ENCODE measurements at places on chromosomes 5 and 9.

DNA sequence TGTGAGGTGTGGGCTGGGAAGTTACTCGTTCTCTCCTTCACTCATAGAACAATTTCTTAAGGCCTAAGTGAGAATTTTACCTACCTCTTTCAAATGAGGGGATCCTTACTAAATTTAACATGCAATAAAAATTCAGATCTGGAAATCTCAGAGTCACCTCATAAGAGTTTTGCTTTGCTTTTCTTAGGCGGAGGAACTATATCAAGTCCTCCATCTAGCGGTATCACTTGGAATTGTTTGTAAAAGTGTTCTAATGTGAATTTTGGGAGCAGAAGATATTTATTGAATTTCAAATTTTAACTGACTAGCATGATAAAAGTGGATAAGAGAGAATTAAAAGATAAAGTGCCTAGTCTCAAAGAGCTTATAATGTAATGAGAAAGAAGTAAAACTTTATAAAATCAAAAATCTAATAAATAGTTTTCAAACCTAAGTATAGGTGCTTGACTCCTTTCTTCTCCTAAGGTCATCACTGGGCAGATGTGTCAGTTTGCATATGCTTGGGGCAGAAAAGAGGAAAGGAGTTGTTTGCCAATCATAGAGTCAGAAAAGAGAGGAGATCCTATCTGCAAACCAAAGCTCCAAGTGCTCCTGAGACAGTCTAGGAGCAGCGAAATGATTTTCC is 145.7 kb upstream of the DAB2 start:
- DNase-seq, result no peak

- no peak for DNase-seq
Measured at GRCh38 chr9:19199012-19199411, 31.5 kb upstream of the DENND4C start.

DNA sequence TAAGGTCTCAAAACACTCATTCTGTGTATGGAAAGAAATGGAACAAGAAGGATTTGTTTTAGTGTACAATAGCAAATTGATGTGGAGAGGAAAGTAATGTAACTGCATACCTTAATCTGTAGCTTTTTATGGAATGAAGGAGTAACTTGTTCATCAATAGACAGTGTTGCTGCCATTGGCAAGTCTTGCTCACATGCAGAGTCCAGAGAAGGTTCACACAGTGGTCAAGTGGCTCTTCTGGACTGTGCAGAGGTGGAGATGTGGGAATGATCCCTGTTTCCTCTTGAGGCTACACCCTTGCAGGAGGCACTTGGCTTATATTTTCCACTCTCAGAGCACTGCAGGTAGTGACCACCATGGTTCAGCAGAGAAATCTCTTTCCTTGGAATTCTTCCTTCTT is 132.9 kb upstream of the ANKH start:
- no peak for DNase-seq

- DNase-seq, result no peak
Measured at GRCh38 chr5:141779503-141779973, 97.5 kb upstream of the ARAP3 start.

GRCh38 chr5:137073189-137073588 is 425.9 kb downstream of the SPOCK1 start:
- no peak for DNase-seq

All from NCI-H1092 (cell line).